Mononuclear cell (primary cell): ENCODE measurements at places on chromosomes 3 and 15. TPM values are rescaled to one million over a fixed set of nuclear protein-coding genes. Genes with fewer than 3 reads are reported as not detected.

Gene FEZF2
- not detected for total RNA-seq

Gene GOLGA6L7
- not detected for total RNA-seq

Gene FOXL2NB
- total RNA-seq = under 0.01 TPM

Gene BCHE
- not detected for total RNA-seq

Gene IGSF10
- total RNA-seq = 0.10 TPM

Gene PLSCR4
- total RNA-seq = 0.10 TPM

Gene SCAANT1
- total RNA-seq = not detected

Gene CCDC39
- total RNA-seq = not detected

Gene COL7A1
- 0.10 TPM for total RNA-seq

Gene BHLHE40
- 216 TPM for total RNA-seq

Gene PLA2G4D
- not detected for total RNA-seq

Gene RASL12
- total RNA-seq = not detected

Gene COLQ
- 1.9 TPM for total RNA-seq

Gene ISLR2
- not detected for total RNA-seq

Gene GCSAM
- 6.4 TPM for total RNA-seq

Gene UBA5
- 18.7 TPM for total RNA-seq

Gene SPSB4
- not detected for total RNA-seq

Gene MCF2L2
- 2.9 TPM for total RNA-seq

Gene VEPH1
- 8.8 TPM for total RNA-seq

Gene CAND2
- 0.84 TPM for total RNA-seq

Gene LRRC57
- 23.9 TPM for total RNA-seq

Gene LSG1
- 70.8 TPM for total RNA-seq

Gene CCDC13
- 0.94 TPM for total RNA-seq

Gene ZNF774
- under 0.01 TPM for total RNA-seq

Gene ZNF662
- total RNA-seq = 1.2 TPM

Gene C2CD4A
- total RNA-seq = 0.21 TPM

Gene ATP13A5
- total RNA-seq = not detected

Gene CP
- 0.21 TPM for total RNA-seq

Gene DPH6
- 9.1 TPM for total RNA-seq

Gene CCR9
- 0.94 TPM for total RNA-seq

Gene GOLGA6L24
- total RNA-seq = not detected

Gene PDZRN3
- total RNA-seq = 0.10 TPM

Gene ELP6
- total RNA-seq = 7.8 TPM

Gene STARD5
- 14.1 TPM for total RNA-seq

Gene SPINK8
- not detected for total RNA-seq

Gene HTD2
- 11.6 TPM for total RNA-seq
